ENCODE measurements at places on chromosomes 6 and 20.
A peak's percentile ranks its signal among the peaks of the same experiment; 100 is the strongest.

DNA sequence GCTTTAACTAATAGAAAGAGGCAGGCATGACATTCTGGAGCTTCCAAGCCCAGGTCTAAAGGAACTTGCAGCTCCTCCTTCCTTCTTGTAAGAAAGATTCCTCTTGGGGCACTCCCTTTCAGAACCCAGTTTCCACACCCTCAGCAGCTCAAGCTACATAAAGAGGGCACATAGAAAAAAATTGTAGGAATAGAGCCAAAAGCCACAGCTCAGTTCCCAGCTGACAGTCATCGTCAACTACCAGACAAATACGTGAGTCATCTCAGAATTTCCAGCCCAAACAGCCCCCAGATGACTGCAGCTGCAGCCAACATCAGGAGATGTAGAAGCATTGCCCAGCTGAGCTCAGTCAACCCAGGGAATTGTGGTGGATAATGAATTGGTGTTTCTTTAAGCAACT, 349.8 kb upstream of the ARID1B start:
- peak; percentile 82 for DNase-seq

DNA sequence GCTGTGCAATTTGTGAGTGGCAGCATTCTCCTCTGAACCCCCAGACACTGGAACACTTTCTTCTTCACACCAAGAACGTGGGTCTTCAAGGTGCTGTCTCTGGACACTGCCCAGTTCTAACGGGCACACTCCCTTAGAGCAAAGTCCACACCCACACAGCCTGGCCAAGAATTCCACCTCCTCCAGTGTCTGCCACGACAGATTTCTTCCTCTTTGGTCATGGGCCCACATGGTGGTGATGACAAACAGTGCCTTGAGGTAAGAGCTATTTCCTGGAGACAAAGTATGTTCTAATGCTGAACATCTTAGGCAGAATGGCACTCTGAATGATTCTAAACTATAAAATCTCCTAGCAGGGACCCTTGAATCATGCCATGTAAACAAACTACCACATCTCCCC, 25.5 kb upstream of the SSTR4 start:
- DNase-seq: no peak

- DNase-seq: no peak
Observed at GRCh38 chr6:159844737-159845645, 44.9 kb downstream of the PNLDC1 start.

GRCh38 chr20:8557711-8558110, 425.6 kb downstream of the PLCB1 start:
- no peak for DNase-seq

DNA sequence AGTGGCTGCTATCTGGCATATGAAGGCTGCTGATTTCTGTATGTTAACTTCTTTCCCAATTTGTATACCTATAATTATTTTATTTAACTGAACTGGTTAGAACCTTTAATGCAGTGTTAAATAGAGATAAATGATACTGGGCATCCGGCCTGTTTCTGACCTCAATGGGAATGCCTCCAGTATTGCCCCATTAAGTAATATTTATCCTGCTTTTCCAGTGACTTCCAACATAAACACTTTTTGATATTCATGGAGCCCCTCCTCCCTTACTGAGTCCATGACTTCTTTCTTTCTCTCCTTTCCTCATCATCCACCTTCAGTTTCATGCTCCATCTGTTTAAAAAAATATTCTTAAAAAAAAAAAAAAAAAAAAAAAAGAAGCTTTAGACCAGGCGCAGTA, 8.8 kb downstream of the TRIM27 start:
- no peak for DNase-seq

GRCh38 chr6:47275640-47276039, 34.1 kb downstream of the TNFRSF21 start:
- no peak for DNase-seq

GRCh38 chr6:44138717-44139350, 11.5 kb downstream of the TMEM63B start:
- DNase-seq: no peak

DNA sequence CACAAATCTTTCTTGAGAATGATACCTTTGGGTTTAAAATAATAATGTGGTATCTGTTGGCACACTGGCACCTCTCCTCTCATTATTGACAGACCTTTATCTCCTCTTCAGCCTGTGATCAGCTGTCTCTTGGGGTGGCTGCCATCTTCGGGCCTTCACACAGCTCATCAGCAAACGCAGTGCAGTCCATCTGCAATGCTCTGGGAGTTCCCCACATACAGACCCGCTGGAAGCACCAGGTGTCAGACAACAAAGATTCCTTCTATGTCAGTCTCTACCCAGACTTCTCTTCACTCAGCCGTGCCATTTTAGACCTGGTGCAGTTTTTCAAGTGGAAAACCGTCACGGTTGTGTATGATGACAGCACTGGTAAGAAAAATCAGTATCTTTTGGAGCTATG, 232.8 kb downstream of the GRIK2 start:
- DNase-seq: no peak

DNA sequence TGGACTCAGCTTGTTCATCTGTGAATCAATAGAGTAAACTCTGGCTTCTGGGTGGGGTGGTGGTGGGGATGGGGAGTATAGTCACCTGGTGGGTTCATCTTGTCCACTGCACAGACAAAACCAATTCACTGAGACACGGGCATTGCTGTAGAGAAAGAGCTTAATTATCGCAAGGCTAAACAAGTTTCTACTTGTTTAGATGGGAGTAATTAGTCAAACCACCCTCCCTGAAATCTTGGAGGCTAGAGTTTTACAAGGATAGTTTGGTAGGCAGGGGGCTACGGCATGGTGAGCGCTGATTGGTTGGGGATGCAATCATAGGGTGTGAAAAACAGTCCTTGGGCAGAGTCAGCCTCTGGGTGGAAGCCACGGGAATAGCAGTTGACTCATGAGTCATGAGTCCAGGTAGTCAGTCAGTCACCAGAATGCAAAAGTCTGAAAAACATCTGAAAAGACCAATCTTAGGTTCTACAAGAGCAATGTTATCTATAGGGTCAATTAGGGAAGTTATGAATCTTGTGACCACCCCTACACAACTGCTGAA, 77.8 kb downstream of the STMND1 start:
- DNase-seq: no peak

DNA sequence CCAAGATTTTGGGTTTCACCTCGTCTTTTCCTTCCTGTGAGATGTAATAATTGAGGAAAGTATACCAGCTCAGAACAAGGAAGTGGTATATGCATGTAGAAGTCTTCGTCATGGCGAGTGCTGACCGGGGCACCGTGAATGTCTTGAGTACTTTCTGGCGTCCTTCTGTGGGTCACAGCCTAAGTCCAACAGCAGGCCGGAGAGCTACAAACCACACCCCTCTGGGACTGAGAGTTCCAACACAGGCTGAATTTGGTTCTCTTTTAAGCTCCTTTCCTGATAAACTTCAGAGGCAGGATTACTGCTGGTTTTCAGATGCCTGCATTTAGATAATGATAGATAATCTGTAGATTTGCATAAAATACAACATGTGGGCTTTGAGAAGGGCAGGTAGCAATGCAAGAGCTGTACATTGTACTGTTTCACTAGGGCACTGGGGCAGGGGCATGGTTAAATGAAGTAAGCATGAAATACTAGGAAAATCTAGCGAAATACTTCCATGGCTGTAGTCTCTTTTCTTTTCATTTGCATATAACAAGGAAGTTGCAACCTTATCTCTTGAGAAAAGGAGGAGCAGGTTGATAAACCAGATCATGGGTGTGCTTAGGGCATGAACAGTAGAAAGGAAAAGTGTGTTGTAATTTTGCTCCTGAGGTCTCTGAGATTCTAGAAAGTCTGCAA, at the start of gene ADTRP:
Gene ADTRP, minus strand, starts transcription at position 156 of the 681 bp plus-strand sequence. Its CDS starts 44 bp downstream, at position 112.
- DNase-seq: no peak

DNA sequence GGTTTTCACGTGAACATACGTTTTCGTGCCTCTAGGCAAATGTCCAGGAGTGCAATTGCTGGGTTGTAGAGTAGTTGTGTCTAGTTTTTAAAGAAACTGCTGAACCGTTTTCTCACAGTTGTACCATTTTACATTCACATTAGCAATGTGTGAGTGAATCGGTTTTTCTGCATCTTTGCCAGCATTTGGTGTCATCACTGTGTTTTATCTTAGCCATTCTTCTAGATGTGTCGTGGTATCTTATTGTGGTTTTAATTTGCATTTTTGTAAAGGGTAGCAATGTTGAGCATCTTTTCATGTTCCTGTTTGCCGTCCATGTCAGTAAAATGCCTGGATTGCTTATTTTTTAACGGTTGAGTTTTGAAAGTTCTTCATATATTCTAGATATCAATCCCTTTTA, 10.2 kb downstream of the DOK5 start:
- DNase-seq: no peak

- no peak for DNase-seq
Observed at GRCh38 chr20:1568163-1568490, 10.6 kb upstream of the SIRPD start.

DNA sequence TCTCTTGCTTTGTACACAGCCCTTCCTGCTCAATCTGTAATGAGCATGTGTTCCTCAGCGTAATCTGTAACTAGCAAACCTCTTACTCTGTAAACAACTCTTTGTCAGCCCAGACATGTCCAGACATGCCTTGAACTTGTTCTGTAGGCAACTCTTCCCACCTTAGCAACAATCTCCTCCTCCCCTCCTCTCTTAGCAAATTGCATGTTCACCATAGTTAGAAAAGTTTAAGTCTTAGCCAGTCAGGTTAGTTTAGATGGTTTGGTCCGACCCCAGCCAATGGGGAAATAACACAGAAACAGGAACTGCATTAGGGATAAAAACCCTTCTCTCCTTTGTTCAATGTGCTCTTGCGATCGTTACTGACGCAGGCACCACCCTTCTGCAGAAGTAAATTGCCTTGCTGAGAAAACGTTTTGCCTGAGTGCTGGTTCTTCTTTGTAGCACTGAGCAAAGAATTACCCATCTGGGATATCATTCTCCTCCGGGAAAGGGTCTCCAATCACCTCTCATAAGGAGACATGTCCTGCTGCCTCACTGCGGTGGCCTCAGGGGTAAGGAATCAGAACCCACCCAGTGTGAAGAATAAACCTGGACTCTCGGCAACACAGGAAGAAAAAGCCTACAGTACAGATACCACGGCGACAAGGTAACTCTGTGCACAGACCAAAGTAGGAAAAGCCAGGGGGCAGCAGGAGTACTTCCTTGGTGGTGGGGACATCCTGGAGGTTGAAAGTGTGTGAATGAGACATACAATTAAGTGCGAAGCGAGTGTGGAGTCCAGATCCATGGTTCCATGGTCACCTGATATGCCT, 26.2 kb downstream of the PLN start:
- DNase-seq: no peak

DNA sequence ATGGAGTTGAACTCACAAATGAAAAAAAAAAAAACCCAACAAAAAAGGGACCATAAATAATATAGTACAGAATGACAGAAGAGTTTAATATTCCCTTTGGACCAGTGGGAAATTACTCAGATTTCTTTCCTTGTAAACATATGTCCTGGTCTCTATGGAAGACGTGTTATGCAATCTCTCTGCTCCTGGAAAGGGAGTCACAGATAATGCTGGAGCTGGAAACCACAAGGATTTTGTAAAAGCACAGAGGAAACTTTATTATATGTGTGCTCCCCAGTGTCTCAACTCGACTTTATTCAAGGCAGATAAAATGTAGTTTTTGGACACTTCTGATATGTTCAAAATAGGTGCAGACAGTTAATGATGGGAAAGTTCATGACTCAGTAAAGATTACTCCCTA, 88.1 kb upstream of the ZFP64 start:
- no peak for DNase-seq

DNA sequence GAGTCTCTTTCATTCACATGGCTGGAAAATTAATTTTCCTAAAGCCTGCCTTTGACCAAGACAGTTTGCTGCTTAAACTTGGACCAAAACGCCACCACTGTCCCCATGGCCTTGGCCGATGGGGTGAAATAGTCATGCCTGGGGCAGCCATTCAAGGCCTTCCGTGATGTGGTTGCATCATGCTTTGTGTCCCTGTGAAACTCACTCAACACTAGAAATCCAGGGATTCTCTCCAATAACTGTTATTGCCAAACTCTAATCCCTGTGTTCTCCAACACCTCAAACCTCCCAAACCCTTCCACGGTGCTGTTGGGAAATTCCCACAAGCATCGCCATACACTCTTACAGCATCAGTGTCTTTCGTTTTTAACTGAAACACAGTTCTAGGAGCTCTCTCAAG, 1.4 kb upstream of the TXNDC5 start:
- no peak for DNase-seq

DNA sequence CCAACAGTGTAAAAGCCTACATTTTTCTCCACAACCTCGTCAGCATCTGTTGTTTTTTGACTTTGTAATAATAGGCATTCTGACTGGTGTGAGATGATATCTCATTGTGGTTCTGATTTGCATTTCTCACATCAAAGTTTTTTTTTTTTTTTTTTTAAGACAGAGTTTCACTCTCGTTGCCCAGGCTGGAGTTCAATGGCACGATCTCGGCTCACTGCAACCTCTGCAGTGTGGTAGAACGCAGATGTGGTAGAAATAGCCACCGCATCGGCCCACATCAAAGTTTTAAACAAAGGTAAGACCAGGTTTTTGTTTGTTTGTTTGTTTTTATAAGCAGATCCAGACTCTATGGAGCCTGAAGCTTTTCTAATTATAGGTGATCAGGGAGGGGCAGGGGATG, 12.7 kb upstream of the PPP1R3G start:
- no peak for DNase-seq

DNA sequence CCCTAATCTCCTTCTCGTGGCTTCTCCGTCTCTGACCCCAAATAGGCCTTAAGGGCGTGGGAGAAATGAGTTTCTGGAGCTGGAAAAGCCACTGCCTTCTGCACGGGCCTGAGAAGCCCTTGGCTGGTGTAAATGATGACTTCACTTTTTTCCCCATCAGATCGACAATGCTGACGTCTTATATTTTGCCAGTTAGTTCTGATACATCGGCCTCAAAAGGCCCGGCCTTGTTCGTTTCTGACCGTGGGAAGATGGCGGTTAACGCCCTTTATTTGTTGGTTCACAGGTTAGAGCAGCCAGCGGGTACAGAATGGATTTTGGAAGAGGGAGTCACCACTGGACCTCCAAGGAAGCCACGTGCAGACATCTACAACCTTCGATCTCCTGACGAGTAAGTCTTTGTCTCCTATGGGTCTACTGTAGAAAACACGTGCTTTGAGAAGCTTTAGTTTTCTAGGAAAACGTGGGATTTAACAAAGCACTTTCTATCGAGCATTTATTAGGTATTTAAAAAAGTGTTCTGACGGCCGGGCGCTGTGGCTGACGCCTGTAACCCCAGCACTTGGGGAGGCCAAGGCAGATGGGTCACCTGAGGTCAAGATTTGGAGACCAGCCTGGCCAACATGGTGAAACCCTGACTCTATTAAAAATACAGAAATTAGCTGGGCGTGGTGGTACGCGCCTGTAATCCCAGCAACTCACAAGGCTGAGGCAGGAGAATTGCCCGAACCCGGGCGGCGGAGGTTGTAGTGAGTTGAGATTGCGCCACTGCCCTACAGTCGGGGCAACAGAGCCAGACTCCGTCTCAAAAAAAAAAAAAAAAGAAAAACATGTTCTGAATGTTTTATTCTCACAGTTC, 1.2 kb upstream of the ZNFX1 start:
- no peak for DNase-seq
